ENCODE measurements at places on chromosomes 7 and 10.

DNA sequence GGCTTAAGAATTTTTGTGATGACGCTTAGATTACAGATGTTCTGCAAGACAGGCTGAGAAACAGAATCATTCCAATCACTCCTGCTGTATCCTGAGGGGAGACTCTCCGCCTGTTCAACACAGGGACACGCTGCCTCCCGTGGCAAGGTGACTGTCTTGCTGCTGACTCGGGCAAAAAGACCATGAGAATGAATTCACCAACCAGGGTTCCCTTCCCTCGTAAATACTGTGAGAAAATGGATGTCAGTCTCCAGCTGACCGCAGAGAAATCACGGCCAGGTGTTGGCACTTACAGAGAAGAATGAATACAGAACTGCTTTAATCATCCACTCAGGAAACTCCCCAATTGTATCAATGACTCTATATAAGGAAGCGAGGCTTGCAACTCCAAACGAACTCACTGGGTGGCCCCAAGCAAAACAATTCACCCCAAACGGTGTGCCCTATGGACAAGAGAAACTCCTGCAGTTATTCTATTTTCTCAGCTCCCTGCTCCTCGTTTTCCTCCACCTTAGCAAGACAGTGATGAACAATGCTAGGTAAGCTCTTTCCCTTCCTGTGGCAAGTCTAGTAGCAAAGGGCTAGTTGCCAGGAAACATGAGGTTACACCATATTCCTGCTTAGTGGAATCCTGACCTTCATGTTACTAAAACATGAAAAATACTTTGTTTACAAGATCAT lies 22.8 kb downstream of the GNA12 start:
- peak; percentile 77 for DNase-seq

DNA sequence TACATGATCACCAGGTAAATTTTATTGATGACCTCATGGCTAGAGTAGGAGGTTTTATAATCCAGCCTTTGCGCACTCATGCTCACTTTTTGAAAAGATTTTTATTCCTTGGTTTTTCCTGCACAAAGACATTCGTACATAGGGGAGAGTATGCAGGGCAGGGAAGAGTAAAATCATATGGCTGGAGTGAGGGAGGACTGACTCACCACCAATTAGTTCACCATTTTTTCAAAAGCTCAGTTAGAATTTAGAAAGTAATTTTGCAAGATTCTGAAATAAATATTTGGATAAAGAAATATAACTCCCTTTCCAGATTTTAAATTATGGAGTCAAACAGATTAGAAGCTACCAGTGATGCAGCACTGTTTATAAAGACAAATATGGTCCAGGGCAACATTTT lies 111.9 kb downstream of the SEMA3D start:
- no peak for DNase-seq

GRCh38 chr10:60524541-60524940 lies 134.9 kb upstream of the ANK3 start:
- DNase-seq, result peak; percentile 37

DNA sequence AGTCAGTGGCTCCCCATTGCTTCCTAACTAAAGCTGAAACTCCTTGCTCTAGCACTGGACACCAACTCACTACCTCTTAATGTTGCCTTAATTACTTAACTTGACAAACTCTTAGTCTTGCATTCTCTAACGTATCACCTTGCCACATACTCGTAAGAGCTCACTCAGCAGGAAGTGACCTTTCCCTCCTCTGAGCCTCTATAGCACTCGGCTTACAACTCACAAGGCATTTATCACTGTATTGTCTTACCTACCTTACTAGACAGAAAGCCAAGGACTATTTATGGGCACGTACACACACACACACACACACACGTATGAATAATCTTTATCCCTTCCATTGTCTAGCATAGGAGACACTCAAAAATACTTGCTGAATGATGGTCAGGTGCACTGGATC lies 21.2 kb downstream of the CEP41 start:
- no peak for DNase-seq

DNA sequence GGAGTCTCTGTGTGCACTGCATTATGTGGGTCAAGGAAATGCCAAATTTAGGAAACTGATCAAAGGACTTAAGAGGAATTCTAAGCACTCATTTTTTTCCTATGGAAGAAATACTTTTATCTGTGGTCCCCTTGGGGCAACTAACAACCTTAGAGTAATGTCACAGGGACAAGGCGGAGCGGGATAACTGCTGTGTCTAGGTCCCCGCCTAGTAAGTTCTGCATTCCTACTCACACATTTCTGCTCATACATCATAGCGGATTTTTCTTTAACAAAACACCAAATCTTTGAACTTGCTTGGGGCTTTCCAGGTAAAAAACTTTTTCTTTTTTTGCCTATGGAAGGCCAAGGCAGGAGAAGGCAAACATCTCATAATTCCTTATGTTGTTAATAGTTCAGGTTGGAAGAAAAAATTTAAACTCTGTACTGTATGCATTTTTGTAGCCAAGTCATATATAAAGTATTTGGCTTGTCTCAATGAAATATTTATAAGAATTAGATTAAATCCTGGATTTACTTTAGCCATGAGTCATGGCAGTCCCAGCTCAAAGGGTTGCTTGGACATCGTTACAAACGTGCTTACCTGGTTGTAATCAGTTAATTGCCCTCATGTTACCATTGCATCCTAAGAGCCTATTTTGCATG lies 285.0 kb downstream of the PHTF2 start:
- DNase-seq, result no peak
